ENCODE measurements at places on chromosomes 1 and 21.

- no peak for DNase-seq
These were observed 1255.6 kb downstream of the NCAM2 start for GRCh38 chr21:22253761-22254160.

DNA sequence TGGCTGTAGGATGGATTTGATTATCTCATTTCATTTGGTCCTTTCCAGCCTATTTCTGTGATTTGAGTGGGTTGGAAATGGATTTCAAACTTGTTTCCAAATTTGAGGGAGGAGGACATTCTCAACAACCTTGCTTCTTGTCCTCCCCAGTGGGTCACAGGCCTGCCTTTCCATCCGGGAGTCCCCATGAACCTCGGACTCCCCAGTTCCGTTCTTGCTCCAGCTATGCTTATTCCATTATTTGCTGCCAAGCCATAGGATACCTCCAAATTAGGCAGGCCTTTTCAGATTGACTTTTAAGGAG, 97.8 kb downstream of the DUSP10 start:
- no peak for DNase-seq

- DNase-seq, result no peak
These were observed 10.6 kb downstream of the ZBTB17 start for GRCh38 chr1:15965228-15965767.

- no peak for DNase-seq
These were observed 105.2 kb downstream of the ZSCAN20 start for GRCh38 chr1:33577663-33578062.

GRCh38 chr1:157575744-157576143, 22.1 kb downstream of the FCRL4 start:
- no peak for DNase-seq

DNA sequence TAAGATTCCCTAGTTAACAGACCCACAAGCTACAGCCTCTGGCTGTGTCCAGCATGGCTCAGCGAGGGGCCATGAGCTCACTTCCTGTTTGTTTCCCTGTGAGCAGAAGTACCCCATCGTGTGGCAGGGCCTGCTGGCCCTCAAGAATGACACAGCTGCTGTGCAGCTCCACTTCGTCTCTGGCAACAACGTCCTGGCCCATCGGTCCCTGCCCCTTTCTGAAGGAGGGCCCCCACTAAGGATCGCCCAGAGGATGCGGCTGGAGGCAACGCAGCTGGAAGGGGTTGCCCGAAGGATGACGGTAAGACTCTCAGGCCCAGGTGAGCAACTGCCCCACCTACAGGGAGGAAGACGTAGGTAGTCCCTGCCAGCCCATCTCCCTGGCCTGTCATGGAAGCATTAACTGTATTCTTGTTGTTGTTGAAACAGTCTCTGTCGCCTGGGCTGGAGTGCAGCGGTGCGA, 38.2 kb downstream of the ZBTB17 start:
- no peak for DNase-seq

GRCh38 chr1:20711285-20712214, 6.3 kb downstream of the KIF17 start:
- no peak for DNase-seq

DNA sequence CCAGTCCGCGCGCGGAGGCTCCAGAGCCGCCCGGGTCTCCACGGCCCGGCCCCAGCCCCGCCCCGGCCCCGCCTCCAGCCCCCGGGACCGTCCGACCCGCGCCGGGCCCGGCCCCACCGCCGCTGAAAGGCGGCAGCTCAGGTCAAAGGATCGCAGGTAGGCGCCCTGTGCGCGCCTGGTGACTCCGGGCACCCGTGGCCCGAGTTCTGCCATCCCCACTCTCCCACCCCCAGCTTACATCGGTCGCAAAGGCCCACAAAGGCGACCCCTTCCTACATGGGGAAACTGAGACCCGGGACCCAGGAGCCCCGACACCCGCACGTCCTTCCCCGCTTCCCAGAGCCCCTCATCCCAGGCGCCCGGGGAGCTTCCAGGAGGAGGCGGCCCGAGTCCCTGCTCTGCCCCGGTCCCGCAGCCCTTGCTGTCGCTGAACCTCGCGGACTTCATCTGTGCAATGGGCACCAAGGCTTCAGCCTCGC, at the start of gene TMEM200B:
Gene TMEM200B (minus strand): TSS at position 17 of the 479 bp plus-strand sequence. CDS start 2,075 bp downstream, outside the sequence.
- DNase-seq, result peak; percentile 30

- DNase-seq, result no peak
These were observed 39.7 kb upstream of the MAP10 start for GRCh38 chr1:232765542-232765941.

GRCh38 chr1:218869276-218869675, 304.4 kb upstream of the LYPLAL1 start:
- no peak for DNase-seq

DNA sequence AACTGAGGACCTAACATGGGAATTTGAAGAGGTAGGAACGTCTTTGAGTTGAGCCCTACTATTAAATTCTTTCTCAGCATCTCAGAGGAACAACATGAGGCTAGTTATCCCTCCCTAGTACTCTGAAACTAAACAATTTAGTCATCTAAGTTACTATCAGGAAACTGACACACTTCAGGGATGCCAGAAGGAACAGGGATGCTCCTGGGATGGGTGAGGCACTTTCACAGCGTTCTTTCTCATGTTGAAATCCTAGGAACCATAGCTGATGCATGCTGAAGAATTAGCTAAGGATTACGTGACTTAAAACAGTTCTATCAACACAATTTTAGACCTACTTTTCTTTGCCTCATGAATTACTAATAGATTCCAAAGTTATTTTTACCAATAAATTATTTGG, 1.8 kb upstream of the SPRR2G start:
- DNase-seq, result no peak

- no peak for DNase-seq
These were observed 131.4 kb upstream of the BCL9 start for GRCh38 chr1:147409886-147410285.

GRCh38 chr1:10796029-10796944, at the start of gene CASZ1:
CASZ1 (minus strand) TSS chr1:10796646; CDS start chr1:10693889, 102,757 bp downstream.
- DNase-seq, result no peak

DNA sequence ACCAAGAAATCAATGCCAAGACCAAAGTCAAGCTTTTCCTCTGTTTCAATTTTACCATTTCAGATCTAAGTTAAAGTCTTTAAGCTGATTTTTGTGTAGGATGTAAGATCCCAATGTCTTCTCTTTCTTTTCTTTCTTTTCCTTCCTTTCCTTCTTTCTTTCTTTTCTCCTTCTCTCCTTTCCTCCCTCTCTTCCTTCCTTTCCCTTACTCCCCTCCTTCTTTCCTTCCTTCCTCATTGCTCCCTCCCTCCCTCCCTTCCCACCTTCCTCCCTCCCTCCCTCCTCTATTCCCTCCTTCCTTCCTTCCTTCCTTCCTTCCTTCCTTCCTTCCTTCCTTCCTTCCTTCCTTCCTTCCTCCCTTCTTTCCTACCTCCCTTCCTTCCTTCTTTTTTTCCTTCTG, 197.5 kb downstream of the KCNT2 start:
- no peak for DNase-seq

- DNase-seq, result no peak
These were observed 28.7 kb upstream of the TTLL10 start for GRCh38 chr1:1144843-1145546.

DNA sequence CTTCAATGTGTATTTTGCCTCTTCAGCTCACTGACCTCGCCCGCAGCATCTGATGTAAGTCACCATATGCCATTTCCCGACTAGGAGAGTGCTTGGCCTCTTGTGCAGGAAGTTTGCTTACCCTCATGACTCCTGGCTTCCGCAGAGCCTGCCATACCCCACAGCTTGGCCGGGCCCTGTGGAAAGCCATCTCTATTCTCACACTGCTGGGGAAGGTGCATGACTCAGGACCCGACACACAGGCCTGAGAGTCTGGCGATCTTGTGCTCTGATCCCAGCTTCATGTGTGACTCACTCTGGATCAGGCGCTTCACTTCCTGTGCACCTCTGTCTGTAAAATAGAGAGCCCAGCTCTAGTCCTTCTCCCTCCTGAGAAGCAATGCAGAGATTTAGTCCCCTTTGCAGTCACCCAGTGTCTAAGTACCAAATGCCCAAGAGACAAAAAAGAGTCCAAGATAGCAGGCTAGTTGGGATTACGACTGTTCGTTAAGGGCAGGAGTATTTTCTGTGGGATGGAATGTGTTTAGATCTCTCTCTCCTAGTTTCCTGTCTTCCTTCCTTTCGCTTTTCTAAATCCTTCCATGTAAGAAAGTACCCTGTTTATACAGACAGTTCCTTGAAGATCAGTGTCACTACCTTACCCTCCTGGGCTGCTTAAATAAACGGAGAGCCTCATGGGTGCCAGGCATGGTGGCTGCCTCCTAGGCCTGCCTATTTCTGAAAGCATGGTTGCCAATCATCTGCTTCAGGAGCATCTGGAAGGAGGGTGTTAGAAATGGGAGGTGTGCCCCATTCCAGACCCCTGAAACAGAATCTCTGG, 62.8 kb upstream of the KIF26B start:
- DNase-seq, result no peak

DNA sequence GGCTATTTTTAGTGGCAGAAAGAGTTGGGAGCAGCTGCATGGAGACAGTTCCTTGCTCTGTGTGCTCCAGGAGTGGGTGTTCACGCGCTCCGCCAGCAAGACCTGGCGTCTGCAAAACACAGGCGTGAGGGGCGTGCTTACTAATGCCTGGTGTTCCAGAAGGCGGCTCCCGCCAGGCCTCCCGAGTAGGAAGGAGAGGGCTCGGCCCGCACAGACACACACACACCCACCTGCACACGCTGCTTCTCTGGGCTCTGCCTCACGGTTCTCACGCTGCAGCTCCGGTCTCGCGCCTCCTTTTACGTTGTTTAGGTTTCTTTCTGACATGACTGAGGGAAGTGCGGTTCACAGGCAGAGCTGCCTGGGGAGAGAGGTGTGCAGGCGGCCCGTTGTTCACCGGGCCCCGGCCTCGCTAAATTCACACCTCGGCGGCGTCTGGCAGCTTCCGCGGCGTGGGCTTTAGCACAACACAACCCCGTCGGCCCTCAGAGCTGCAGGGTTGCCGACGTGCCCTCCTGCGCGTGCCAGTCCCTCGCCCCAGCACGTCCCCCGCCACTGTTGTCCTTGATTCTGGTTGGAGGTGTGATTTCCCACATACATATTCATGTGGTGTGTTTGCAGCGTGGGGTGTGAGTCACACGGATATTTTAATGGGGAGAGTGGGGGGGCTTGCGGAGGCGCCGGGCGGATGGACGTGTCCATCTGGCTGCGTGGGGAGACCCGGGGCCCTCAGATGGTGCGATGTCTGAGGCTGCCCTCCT, 77.0 kb downstream of the SKI start:
- DNase-seq, result no peak

- DNase-seq, result no peak
These were observed 458.7 kb downstream of the PTPRU start for GRCh38 chr1:29695036-29695435.

DNA sequence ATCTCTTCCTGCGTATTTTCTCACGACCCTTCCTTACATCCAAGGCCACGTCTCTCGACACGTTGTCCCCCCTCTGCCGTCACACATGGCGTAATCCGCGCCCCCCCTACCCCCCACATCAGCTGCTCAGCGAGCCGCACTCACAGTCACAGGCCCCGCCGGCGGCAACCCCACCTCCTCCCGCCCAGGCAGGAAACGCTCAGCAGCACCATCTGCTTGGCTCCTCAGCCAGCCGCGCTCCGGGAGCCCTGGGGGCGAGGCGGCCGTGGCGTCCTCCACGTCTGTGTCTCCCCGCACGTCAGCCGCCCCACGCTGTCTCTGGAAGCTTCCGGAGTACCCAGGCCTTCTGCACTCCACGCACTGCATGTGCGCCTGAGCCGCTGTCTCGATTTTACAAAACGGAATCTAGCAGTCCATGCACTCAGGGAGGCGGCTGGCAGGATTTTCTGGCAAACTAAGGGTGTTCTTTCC, 64.6 kb downstream of the SIK1 start:
- peak; percentile 64 for DNase-seq

- DNase-seq, result no peak
These were observed 220.6 kb upstream of the PKN2 start for GRCh38 chr1:88463401-88463985.

DNA sequence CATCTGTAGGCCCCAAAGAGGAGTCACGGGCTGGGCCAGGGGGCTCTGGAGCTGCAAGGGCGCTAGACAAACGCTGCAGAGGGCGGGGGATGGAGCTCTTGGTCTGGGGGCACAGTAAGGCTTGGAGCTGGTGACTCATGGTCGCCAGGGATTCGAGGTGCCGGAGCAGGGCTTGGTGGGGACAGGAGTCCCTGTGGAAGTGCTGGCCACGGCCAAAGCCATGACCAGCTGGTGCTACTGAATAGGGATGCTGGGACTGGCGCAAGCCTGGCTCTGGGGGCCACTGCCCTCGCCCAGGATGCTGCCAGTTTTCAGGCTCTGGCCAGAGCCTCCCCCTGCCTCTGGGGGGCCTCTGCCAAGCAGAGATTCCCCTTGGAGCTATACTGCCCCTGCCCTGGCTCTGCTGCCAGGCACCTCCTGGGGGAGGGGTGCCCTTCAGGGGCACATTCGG, 25.2 kb downstream of the SPOCD1 start:
- peak; percentile 54 for DNase-seq

DNA sequence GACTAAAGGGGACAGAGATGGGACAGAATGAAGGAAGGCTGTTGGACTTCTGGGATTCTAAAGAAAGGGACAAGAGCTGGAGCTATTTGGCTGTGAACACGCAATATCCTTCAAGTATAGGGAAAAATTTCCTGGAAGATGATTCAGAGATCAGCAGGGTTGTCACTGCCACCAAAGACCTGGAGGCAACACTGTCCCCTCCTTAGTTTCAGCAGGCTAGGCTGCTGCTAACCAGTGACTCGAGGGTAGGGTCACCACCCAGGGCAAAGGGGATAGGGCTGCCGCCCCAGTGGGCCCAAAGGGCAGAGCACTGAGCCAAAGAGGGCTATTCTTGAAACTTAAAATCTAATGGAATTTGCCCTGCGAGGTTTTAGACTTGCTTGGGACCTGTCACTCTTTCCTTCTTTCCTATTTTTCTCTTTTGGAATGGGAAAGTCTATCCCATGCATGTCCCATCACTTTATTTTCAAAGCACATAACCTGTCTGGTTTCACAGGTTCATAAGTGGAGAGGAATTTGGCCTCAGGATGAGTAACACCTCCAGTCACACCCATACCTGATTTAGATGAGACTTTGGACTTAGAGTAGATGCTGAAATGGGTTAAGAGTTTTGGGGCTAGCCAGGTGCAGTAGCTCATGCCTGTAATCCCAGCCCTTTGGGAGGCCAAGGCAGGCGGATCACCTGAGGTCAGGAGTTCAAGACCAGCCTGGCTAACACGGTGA, 11.9 kb downstream of the IFNLR1 start:
- no peak for DNase-seq

DNA sequence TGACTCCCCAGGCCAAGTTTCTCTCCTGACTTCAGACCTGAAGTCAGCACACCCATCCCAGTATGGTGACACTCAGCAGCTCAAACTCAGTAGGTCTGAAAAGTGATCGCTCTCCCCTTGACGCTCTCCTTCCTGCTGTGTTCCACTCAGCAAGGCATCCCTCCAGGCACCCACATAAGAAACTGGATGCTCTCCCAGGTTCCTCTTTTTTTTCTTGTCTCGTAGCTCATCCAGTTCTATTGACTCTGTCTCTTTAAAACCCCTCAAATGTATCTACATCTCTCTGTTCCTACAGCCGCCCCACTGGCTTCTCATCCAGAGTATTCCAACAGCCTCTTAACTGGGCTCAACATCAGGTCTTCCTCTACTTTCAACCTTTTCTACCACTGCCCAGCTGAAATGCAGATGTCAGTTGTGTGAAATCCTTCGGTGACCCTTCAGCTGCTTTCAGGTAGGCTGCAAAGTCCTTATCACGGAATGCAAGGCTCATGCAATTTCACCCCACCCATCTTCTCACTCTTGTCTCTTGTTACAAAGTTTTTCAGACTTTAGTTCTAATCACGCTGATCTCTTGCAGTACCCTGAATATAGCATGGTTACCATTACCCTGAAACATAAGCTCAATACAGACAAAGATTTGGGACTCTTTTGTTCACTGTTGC, 286.2 kb upstream of the POU3F1 start:
- DNase-seq, result no peak

All from activated naive CD4-positive, alpha-beta T cell treated with anti-CD3 and anti-CD28 coated beads, Interleukin-2, amount 50 U/mL, for 72 hours (primary cell).